ENCODE measurements at places on chromosomes 7 and 10. TPM values are rescaled to one million over a fixed set of nuclear protein-coding genes. Genes with fewer than 3 reads are reported as not detected.

The PTPRZ1 gene
- not detected for total RNA-seq

The ARHGEF35 gene
- total RNA-seq: 0.73 TPM

The NEURL1 gene
- 0.39 TPM for total RNA-seq

The ZFYVE27 gene
- total RNA-seq: 19.0 TPM
